Activated CD4-positive, CD25-positive, alpha-beta regulatory T cell treated with anti-CD3 and anti-CD28 coated beads, Interleukin-2, amount 50 U/mL, for 24 hours (primary cell): ENCODE measurements at places on chromosomes 1 and 21.

GRCh38 chr1:56194701-56195300 is 384.6 kb downstream of the PLPP3 start:
- no peak for ATAC-seq

DNA sequence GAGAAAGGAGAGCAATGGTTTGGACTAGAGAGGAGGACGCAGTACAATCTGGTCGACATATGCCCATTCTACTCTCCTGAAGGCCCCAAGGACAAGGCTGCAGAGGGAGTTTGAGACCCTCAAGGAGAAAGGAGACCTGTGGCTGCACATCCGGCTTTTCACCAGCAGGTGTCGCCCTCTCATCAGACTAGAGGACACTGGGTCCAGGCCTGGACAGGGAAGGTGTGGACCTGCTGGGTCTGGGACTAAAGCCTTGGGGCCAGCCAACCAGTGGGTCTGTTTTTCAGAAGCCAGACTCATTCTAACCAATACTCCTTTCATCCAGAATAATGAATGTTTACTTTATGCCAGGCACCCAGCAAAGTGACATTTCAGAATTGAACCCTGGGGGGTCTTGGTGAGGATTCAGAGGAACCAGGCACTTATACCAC is 5.0 kb downstream of the SRARP start:
- ATAC-seq = no peak

GRCh38 chr21:43989401-43989800 is 22.7 kb upstream of the TRAPPC10 start:
- ATAC-seq = no peak

- ATAC-seq = no peak
Observed at GRCh38 chr21:28431022-28431421, 561.7 kb downstream of the LTN1 start.

- no peak for ATAC-seq
Observed at GRCh38 chr1:110007046-110007830, 22.7 kb downstream of the AHCYL1 start.

DNA sequence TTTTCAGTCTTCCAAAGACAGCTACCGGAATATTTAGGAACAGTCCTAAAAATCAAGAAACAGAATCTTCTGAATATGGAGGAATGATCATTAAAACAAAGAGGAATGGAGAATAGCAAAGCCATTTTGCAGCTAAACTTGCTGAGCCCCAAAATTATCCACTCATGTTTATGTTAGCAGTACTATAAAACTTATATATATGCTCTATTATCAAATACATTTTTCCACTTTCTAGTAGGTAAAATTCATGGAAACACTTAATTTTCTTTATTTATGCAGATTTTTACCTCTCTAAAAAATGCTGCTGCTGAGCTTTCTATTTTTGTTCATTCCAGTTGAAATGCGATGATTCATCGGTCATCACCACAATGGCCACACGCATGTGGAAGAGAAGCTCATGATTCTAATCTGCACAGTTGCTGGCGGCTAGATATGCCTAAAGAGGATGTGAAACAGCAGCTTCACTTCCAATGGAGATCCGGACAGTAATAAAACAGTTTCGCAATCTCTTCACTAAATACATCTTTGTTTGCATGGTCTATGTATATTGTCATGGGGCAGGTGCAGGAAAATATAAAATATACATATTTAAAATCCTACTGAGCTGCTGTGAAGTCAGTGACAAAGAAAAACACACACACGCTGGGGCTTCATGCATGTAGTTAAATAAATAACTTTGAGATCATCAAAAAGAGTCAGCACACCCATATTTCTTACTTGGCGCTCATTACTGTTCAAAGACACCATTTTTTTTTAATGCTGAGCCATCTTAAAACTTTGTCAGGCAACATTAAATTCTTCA is 292.2 kb downstream of the SMYD3 start:
- no peak for ATAC-seq

GRCh38 chr1:14535619-14536355 is 62.7 kb upstream of the KAZN start:
- no peak for ATAC-seq

GRCh38 chr1:62516600-62516999 is 79.8 kb downstream of the USP1 start:
- ATAC-seq = no peak

- no peak for ATAC-seq
Observed at GRCh38 chr1:225737866-225738265, 39.8 kb upstream of the SRP9 start.

- ATAC-seq = no peak
Observed at GRCh38 chr1:24762133-24762676, 17.0 kb downstream of the CLIC4 start.
